ENCODE measurements at places on chromosomes 3 and 15.
A peak's percentile ranks its signal among the peaks of the same experiment; 100 is the strongest.

DNA sequence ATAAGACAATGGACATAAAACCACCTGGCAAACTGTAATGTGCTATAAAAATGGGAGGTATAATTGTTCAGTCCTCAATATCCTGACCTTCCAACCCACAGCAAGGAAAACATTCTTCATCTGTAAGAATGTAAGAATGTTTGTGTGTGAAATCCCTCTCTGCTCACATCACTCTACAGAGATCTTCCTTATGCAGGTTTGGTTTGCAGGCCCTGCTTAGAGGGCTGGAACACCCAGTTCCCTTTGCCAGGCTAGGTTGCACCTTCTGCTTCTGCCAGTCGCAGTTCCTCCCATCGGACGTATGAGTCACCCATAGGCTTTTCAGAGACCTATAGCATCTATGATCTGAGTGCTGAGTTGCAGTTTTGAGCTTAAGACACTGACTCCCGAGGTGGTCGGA is 24.1 kb upstream of the MINAR1 start:
- no peak for DNase-seq

DNA sequence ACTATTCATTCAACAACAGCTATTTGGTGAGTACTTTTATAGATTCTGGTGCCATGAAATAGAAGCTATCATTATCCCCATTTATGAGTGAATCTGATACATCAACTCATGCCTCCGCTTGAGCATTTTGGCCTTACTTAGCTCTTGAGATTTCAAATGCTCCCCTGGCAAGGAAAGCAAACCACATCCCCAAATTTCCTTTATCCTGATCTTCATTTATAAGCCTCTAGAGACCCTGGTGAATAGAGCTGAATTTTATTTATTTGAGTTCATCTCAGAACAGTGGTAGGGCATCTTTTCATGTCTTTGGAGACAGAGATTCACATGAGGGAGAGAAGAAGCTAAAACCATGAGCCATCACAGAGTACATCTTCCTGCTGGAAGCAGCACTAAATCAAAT is 317.2 kb downstream of the SLC9A9 start:
- no peak for DNase-seq

- no peak for DNase-seq
Observed at GRCh38 chr15:55827955-55828354, 85.0 kb upstream of the PRTG start.

DNA sequence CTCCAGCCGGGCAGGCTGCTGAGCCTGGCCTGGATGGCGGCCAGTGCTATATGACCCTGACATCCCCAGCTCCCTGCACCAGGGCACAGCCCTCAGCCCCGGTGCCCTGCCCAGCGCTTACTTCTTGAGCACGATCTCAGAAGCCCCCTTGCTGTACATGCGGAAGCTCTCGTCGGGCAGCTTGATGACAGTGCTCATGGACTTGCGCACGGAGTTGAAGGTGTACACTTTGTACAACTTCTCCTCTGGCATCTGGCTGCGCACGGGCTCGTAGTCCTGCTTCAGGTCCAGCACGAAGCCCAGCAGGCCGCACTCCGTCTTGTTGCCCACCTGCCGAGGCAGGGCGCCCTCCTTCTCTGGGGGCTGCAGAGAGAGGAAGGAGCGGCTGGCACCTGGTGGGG is 38.8 kb upstream of the SEC13 start:
- no peak for DNase-seq

DNA sequence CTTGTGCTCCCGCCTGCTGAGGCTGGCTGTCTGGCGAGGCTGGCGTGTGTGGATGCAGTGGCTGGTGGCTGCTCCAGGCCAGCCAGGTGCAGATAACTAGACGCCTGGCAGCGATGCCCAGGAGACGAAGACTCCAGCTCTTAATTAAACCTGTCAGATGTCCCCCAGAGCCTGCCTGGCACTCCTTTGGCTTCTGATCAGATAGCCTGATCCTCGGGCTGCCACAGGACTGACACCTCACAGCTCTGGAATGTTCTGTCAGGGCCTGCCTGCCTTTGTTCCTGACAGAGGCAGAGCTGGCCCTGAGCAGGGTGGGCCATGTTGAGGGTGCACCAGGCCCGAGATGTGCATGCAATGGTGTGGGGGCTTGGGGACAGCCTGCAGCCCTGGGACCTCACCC is 36.5 kb downstream of the PLXNA1 start:
- DNase-seq = no peak

- DNase-seq = peak; percentile 58
Observed at GRCh38 chr15:84598993-84599392, 1.8 kb upstream of the ZSCAN2 start.

DNA sequence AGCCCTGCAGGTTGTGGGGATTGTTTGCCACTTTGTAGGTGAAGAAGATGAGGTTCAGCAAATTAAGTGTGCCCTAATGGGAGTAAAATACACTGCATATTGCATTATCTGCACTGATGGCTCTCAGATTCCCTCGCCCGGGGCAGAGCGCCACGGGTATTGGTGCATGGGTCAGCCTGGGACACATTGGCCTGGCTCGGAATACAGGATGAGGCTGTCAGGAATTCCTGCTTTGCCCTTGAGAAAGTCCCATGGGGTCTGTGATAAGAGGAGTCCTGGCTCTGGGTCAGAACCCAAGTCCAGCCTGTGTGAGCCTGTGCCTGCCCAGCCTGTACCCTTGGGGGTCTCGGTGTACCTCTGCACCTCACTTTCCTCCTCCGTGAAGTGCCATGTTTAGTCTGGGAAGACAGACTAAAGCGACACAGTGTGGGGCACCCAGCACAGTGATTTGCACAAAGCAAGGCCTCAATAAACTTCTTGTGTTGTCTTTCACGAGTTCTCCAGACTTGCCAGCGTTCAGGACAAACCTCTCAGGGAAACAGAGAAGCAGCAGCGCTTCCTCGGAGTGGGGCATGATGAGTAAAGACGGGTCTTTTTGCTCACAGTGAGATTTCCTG is 107.6 kb downstream of the LRRK1 start:
- no peak for DNase-seq

DNA sequence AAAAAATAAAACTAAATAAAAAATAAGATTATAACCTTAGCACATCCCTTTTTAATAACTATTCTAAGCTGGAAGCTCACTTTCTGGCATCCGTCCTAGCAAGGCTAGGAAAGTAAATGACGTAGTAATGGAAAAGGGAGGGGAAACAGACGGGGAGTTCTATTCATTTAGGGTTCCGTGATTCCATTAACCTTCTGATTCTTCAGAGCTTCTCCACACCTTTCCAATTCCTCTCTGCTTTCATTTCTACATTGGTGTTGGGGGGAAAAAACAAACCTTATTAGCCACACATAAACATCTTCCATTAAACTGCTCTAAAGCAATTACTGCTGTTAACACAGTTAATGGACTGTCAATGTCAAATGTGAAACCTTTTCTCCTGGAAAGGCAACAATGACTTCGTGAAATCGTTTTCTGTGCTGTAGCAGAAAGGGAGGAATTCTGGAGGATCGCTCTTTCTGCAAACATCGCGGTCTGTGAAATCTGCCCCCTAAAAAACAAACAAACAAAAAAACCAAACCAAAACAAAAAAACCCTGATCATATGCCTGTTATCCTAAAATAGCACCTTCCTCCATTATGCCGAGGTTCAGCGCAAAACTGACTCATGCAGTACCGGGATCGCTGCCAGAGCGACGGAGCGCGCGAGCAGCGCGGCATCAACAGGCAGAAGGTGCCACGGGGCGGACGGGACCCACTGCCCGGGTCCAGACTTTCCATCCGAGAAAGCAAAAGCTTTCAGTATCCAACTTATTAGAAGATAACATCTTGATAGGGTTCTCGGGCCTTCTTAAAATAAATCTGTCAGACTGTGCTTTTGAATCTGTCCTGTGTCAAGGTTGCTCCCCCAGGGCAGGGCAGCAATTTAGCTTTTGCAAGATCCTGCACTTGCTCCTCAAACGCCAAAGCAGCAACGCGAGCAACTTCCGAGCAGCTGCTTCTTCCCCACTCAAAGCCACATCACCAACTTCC is 156.2 kb downstream of the FGF12 start:
- DNase-seq = peak; percentile 66

DNA sequence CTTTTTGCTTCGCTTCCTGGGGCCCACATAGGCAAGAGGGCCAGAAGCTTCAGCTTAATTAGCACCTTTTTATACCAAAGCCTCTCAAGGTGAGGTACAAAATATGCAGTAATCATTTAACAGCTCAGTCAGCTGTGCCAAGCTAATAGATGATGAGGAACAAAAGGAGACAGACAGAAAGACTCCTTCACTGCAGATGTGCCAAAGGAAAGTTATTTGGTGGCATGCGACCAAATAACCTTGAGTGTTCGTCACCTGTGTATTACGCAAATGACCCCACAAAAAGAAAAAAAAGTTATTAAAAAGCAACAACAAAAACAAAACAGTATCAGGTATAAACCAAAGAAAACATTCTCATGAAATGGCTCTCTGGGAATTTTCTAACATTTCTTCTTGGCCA is 325.8 kb upstream of the IGF1R start:
- DNase-seq = no peak
